ENCODE measurements at places on chromosomes 1 and 21. TPM values are rescaled to one million over a fixed set of nuclear protein-coding genes. Genes with fewer than 3 reads are reported as not detected.

Gene KLHL17
- total RNA-seq, result 16.1 TPM

Gene ITLN2
- not detected for total RNA-seq

Gene AVPR1B
- total RNA-seq, result not detected

Gene TNFRSF14
- total RNA-seq, result 212 TPM

Gene MYBPHL
- not detected for total RNA-seq

Gene EVI5
- 0.80 TPM for total RNA-seq

Gene CRP
- not detected for total RNA-seq

Gene TAL1
- total RNA-seq, result 44.2 TPM

Gene ZNF648
- total RNA-seq, result not detected

Gene BATF3
- 0.34 TPM for total RNA-seq

Gene FAM229A
- total RNA-seq, result 30.1 TPM

GRCh38 chr1:84412316-84412942 is 14.1 kb downstream of the DNASE2B start:
- no peak overlapping the region for H3K4me3 ChIP-seq
- H3K27ac ChIP-seq, result no peak overlapping the region
- no peak for DNase-seq
- H3K36me3 ChIP-seq, result no peaks in the 10 kb centered on the region
- peaks cover 4% of the 10 kb centered on the region for H3K4me1 ChIP-seq

GRCh38 chr1:42368096-42368795 is 12.3 kb upstream of the RIMKLA start:
- H3K4me3 ChIP-seq, result no peak overlapping the region
- peaks cover 3% of the 10 kb centered on the region for H3K4me1 ChIP-seq
- DNase-seq, result no peak
- peaks cover 2% of the 10 kb centered on the region for H3K36me3 ChIP-seq

DNA sequence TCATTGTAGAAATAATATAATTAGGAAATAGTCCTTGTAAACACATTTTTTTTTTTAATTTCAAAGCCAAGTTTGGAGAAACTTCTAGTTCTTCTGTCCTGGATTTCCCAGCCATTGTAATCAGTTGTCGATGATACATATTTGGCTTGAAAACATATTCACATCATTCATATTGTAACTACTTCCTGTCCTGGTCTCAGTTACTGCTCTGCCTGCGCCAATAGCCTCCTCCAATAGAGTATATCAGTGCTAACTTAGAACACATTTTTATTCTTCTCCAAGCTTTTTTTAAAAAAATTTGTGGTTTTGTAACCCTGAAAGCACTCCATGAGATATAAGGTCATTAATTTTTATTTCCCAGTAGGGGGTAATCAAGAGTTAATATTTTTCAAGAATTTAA is 46.1 kb upstream of the FMO2 start:
- H3K27me3 ChIP-seq, result peaks cover 63% of the 10 kb centered on the region
- peaks cover 2% of the 10 kb centered on the region for H3K36me3 ChIP-seq
- H3K4me1 ChIP-seq, result peaks cover 3% of the 10 kb centered on the region

- H3K27me3 ChIP-seq, result peaks cover 5% of the 10 kb centered on the region
- H3K27ac ChIP-seq, result no peak overlapping the region
- H3K36me3 ChIP-seq, result no peaks in the 10 kb centered on the region
- DNase-seq, result no peak
These were observed 454.1 kb upstream of the USP24 start for GRCh38 chr1:55669293-55669692.

DNA sequence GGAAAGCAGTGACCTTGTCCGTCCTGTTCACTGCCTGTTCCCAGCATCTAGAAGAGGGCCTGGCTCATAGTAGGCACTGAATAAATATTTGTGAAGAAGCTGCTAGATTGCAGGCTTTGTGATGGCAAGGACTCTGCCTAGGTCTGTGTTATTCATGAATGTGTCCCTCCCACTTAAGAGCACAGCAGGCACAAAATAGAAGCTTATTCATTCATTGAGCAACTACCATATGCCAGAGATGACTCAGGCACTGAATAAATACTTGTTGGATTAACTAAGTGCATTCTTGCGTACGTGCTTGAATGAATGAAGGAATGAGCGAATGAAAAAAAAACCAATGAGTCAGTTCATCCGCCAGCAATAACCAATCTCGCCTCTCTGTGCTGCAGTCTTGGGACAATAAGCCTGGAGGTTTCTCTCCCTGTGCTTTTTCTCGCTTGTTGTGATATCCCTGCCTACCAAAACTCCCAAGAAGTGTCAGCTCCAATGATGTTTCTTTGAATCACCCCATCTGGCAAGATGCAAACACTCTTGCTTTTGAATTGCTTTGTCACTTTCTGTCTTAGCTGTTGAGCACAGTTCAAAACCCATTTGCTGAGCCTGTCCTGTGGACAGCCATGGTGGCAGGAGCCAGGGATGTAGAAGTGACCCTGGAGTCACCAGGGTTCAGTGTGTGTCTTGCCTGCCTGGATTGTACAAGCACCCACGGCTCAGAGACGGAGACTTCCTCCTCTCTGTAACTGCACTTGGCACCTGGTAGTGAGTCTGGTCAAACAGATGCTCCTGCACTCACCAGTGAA is 143.9 kb downstream of the KAZN start:
- peaks cover 62% of the 10 kb centered on the region for H3K27me3 ChIP-seq
- no peaks in the 10 kb centered on the region for H3K4me1 ChIP-seq
- no peak for DNase-seq
- no peak overlapping the region for H3K27ac ChIP-seq
- H3K36me3 ChIP-seq, result peaks cover 2% of the 10 kb centered on the region

DNA sequence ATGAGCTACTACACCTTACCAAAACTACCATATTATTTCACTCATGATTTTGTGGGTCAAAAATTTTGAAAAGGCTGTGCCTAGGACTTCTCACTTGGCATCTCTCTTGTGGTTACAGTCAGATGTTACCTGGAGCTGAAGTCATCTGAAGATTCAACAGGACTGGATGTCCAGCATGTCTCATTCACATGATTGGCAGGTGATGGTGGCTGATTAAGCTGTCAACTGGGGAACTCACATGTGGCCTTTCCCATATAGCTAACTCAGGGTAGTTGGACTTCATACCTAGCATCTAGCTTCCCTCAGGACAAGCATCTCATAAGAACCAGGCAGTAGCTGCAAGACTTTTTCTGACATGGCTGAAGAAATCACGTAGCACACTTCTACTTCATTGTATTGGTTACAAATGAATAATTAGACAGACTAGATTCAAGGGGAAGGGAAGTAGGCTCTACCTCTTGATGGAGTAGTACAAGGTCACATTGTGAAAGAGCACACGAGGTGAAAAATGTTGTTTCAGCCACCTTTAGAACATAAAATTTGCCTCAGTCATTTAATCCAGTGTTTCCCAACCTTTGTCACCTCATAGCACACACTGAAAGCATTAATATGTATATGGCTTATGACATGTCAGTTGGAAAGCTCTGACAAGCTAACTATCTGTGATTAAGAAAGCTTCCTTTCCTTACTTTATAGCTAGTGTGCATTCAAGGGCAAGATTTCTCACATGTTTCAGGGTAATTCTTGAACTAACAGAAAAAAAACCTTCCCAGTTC is 68.0 kb upstream of the PTGFRN start:
- H3K4me3 ChIP-seq, result no peak overlapping the region
- DNase-seq, result no peak
- no peaks in the 10 kb centered on the region for H3K4me1 ChIP-seq
- H3K36me3 ChIP-seq, result peaks cover 3% of the 10 kb centered on the region

DNA sequence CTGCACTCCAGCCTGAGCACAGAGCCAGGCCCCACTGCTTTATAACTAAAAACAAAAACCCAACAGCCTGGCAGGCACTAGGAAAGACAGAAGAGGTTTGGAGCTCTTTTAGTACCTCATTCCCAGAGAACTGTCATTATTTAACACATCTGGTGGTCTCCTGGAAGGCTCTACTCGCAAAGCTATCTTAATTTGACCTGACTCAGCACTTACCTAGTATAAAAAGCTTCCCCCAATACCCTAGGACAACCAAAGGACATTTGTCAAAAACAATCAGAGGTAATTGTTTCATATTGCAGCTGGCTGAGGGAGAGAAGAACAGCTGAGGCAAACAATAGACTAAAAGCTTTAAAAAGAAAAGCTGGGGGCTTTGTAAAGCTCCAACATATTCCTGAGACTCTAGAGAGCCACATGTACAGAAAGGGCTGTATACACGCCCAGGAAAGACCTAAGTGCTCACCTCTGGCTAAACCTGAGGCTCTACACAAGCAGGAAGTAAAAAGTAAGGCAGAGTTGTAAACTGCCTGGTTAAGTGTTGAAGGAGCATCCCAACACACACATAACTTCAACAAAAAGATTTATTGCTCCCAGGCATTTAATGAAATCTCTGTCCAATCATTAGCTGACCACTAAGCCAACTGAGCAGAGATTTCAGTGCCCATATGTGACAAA is 25.0 kb downstream of the ZNF644 start:
- no peak overlapping the region for H3K27ac ChIP-seq
- H3K36me3 ChIP-seq, result no peaks in the 10 kb centered on the region
- no peak for DNase-seq
- peaks cover 41% of the 10 kb centered on the region for H3K4me1 ChIP-seq
- no peaks in the 10 kb centered on the region for H3K27me3 ChIP-seq
- H3K4me3 ChIP-seq, result no peak overlapping the region

- H3K27me3 ChIP-seq, result no peaks in the 10 kb centered on the region
- H3K27ac ChIP-seq, result peak overlapping the region; percentile 60
- peaks cover 26% of the 10 kb centered on the region for H3K4me1 ChIP-seq
- DNase-seq, result no peak
- H3K36me3 ChIP-seq, result no peaks in the 10 kb centered on the region
These were observed 3.0 kb upstream of the SMYD2 start for GRCh38 chr1:214277704-214278635.

- peaks cover 10% of the 10 kb centered on the region for H3K4me1 ChIP-seq
- H3K36me3 ChIP-seq, result peaks cover 3% of the 10 kb centered on the region
- no peak for DNase-seq
- no peaks in the 10 kb centered on the region for H3K27me3 ChIP-seq
These were observed 92.2 kb downstream of the TBX19 start for GRCh38 chr1:168372861-168373371.

DNA sequence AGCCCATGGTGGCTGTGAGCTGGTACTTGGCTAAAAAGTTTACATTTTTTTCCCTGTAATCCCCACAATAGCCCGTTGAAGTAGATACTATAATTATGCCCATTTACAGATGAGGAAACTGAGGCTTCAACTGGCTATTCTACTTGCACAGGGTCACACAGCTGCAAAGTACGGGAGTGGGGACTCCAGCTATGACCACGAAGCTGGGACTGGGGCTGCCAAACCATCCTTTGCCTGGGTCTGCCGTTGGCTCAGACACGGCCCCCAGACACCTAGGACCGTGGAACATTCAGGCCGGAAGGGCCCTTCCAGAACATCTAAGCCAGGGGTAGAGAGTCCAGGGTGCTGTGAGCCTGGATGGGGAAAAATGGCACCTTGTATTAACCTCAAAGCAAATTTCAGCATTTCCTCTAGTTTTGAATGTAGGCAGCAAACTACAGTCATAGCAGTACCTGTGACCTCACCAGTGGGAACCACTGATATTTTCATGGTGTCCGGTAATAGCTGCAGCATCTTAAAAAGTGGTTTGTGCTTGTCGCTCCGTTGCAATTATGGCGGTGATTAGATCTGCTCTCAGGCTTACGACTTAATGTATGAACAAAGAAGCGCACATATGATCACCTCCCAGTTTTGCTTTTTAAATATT is 4.3 kb downstream of the TP73 start:
- H3K4me3 ChIP-seq, result no peak overlapping the region
- H3K27me3 ChIP-seq, result peaks cover 65% of the 10 kb centered on the region
- no peak overlapping the region for H3K27ac ChIP-seq
- H3K4me1 ChIP-seq, result peaks cover 7% of the 10 kb centered on the region

DNA sequence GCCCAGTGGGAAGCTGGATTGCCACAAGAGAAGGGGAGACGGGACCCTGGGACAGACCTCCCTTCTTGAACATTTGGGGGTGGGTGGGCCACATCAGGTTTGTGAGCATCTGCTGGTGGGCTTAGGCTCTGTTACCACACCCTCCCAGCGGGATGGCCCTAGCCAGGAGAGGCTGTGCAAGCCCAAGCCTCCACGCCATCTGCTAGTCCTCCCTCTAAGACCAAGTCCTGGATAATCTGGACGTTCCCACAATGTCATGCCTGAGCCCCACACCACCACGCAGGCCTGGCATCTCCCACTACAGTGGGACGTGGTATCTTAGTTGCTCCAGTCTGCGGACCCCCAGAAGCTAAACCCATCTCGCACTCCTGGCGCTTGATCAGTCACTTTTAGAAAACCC is 3.7 kb upstream of the IBA57 start:
- no peaks in the 10 kb centered on the region for H3K36me3 ChIP-seq
- H3K27me3 ChIP-seq, result no peaks in the 10 kb centered on the region
- no peak overlapping the region for H3K27ac ChIP-seq
- H3K4me1 ChIP-seq, result peaks cover 26% of the 10 kb centered on the region

DNA sequence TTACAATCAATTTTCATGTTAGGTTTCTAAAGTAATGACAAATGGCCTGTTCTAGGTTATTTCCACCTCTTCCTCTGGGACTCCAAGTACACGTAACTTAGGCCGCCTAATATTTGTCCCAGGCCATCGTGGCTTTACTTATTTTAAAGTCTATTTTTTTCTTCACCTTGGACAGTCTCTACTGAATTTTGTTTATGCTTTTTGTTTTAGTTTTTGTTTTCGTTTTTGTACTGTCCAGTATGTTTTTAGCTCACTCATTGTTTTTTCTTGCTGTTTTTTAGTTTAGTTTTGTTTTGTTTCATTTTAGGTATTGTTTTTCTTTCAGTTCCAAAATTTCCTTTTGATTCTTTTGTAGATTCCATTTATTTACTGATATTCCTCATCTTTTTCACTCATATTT is 187.7 kb upstream of the RNPC3 start:
- no peaks in the 10 kb centered on the region for H3K36me3 ChIP-seq
- H3K27ac ChIP-seq, result no peak overlapping the region
- H3K27me3 ChIP-seq, result no peaks in the 10 kb centered on the region
- H3K4me1 ChIP-seq, result no peaks in the 10 kb centered on the region
- H3K4me3 ChIP-seq, result no peak overlapping the region

DNA sequence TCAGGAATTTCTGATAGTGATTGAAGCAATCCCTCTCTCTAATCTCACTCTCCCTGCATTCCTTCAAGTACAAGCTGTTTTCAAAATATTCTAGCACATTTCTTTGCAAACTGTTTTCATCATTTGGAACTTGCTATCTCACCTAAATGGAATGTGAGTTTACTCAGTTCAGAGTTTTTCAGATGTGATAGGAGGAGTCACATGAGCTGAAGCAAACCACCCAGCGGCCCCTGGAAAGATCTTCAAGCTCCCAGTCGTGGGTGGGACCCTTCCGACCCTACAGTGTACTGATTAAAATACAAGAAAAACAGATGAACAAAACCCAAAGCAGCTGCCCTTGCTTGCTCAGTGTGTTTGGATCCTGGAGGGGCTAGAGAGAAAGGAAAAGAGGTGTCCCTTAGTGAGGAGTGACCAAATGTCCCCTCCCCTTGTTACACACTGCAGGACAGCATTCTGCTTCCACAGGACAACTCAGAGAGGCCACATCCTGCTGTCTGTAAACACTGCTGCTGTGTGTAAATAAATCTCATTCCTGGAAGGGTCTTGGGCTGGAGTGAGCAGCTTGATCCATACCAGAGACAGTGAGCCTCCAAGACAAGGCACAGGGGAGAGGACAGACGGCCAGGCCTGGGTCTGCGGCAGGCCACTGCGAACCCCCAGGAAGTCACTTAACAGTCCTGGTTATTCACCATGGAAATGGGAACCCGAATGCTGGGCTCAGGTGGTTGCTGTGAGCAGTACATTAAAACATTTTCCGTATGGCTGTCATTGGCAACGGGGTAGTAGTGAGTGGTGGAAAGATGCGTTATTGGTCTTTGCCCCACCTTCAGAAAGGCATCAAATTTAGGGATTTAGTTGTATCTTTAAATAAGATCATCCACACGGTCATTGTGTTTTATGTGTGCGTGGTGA is 229.2 kb downstream of the RHOU start:
- no peaks in the 10 kb centered on the region for H3K36me3 ChIP-seq
- H3K4me3 ChIP-seq, result no peak overlapping the region
- no peak overlapping the region for H3K27ac ChIP-seq

Measured in T-helper 17 cell (primary cell).